Stimulated activated CD4-positive, alpha-beta T cell treated with anti-CD3 and anti-CD28 coated beads, Interleukin-2, amount 100 ng/mL, for 4 hours (primary cell): ENCODE measurements at places on chromosomes 5 and 9.

DNA sequence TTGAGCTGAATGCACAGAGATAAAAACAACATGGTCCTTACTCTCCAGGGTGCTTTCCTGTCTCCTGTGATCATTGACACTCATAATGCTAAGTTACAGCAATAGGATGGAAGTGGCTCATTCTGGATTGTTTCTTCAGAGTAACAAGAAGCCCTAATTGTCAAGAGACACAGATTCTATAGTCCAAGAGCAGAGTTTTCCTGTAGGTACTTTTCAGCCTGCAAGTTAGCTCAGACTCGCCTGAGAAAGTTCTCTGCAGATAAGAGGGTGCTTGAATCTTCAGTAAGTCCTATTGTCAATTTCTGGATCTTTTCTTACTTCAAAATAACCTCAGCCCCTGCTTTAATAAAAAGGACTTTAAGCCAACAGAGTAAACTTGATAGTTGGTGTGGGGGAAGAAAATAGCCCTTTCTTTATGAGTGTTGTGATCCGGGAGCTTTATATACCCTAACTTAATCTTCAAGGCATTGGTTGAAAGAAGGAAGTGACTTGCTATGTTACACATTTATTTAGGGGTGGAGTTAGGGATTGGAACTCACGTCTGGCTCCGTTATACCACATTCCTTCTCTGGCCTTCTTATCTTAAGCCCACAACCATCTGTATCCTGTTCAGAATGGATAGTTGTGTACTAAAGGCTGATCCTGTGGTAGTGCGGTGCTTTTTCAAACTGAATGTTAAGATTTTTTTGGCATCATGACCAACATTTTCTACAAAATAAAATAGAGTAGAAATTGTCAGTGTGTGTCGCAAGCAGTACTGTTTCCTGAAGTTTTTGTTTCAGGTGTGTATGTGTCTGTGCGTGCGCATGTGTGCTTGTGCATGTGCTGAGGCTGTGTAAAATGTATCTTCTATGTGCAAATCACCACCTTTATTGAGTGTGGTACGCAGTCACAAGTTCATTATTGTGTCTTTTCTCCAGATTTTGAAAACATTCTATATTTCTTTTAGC lies 173.9 kb downstream of the WDR70 start:
- no peak for DNase-seq

GRCh38 chr9:12689233-12689632 lies 4.0 kb upstream of the TYRP1 start:
- DNase-seq, result no peak

- DNase-seq, result no peak
Observed at GRCh38 chr9:101383361-101383760, 1.4 kb downstream of the BAAT start.

DNA sequence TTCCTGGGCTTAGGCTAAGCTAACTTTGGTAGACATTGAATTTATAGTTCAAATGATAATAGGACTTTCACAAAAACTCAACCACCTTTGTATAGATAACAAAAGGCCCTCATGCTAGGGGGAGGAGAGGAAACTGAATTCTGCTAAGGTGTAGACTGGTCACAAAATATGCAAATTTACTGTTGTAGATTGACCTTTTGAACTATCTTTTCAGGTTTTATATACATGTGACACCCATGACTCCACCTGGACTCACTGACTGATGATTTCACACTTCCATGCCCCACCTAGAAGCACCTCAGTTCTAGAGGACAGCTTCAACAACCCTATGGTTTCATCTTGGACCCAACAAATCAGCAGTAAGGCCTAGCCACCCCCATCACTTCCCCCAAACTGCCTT lies 165.7 kb downstream of the CEMIP2 start:
- DNase-seq, result no peak
